Right kidney (tissue), 9 donors: ENCODE measurements at places on chromosomes 7 and 10.

DNA sequence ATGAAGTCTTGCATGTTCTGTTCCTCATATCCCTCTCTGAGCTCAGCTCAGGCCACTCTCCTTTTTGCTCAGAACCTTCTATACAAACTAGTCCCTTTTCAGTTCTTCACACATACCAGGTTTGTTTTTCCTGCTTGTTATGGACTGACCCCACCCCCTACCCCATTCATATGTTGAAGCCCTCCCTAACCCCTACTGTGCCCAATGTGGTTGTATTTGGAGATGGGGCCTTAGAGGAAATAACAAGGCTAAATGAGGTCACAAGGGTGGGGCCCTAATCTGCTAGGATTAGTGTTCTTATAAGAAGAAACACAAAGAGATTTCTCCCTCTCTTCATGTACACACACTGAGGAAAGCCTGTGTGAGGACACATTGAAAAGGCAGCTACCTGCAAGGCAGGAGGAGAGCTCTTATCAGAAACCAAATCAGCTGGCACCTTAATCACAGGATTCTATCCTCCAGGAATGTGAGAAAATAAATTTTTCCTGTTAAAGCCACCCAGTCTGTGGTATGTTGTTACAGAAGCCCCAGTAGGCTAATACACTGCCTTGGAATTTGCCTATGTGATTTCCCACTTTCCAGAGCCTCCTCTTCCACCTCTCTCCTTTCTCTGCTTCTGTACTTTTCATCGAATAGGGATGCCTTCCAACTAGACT lies 67.3 kb upstream of the DNAJB12 start:
- DNase-seq = no peak

DNA sequence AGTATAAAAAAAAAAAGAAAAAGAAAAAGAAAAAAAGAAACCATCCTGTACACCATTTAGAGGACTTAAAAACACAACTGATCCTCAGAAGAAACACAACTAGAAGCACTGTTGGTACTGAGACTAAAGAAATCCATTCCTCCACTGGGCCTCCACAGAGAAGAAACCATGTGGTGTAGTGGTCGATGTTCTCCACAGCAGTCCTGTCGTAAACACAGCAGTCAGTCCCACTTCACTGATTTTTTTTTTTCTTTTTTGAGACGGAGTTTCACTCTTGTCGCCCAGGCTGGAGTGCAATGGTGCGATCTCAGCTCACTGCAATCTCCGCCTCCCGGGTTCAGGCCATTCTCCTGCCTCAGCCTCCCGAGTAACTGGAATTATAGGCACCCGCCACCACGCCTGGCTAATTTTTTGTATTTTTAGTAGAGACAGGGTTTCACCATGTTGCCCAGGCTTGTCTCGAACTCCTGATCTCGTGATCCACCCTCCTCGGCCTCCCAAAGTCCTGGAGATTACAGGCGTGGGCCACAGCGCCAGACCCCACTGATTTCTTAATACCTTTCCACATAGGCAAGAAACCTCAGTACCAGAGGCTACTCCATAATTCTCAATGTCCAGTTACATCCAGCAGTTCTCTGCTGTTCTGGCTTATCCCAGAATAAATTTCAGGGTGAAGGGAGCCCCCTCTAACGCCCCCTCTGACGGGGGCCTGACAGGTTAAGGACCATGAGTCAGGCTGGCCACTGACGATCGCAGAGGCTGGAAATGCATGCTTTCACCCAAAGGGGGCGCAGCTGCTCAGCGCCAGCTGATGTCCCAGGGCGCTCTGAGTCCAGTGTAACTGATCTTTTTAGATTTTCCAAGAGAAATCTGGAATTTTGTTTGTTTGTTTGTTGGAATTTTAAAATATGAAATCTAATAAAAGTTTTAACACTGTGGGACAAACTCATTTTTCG lies 24.8 kb upstream of the FFAR4 start:
- DNase-seq = peak; percentile 54

DNA sequence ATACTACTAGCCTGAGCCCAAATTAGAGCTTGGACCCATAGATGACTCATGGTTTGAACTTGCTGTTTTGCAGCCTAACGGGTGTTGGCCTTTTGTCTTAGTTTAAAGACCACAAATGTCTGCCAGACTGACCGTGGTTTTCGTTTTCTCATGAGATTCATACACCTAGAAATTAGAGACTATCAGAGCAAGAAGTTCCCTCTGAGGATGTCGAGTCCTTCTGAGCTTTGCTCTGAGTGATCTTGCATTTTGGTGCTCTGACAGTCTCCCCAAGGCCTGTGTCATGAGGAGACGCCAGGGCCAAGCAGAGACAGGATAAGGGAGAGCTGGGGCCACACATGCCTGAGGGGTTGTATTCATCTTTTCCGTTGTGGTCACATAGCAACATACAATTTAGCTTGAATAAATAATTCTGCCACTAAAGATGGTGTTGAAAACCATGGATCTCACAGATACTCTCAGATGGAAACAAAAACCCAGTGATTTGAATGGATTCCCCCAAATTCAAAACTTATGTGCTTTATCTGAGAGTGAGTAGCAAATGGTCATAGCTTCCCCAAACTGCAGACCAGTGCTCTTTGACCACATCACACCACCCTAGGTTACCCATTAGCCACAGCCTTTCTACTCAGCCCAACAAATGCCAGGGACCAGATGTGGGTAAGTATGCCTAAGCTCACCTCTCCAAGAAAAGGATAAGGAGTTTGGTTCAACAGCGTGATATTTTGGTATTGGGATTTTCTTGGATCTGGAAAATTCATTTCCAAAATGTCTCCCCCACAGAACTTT lies 762.0 kb upstream of the IGFBP3 start:
- no peak for DNase-seq

DNA sequence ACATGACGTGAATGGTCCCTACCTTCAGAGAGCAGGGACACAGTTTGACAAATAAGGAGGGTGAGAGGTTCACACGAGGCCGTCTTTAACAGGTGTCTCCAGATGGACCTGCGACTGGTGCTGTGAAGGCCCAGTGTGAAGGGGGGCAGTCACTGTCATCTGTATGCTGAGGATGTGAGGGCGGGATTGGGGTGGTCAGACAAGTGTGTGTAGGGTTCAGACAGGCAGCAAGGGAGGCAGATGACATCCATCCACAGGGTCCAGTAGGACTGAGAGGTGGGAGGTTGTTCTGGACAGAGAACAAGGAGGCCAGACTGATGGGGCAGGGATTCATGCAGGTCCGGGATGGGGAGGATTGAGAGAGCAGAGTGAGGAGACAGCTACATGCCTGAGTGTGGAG lies 232.6 kb upstream of the GPR26 start:
- no peak for DNase-seq

- DNase-seq = no peak
Observed at GRCh38 chr7:109479388-109479787, 909.7 kb downstream of the DNAJB9 start.

DNA sequence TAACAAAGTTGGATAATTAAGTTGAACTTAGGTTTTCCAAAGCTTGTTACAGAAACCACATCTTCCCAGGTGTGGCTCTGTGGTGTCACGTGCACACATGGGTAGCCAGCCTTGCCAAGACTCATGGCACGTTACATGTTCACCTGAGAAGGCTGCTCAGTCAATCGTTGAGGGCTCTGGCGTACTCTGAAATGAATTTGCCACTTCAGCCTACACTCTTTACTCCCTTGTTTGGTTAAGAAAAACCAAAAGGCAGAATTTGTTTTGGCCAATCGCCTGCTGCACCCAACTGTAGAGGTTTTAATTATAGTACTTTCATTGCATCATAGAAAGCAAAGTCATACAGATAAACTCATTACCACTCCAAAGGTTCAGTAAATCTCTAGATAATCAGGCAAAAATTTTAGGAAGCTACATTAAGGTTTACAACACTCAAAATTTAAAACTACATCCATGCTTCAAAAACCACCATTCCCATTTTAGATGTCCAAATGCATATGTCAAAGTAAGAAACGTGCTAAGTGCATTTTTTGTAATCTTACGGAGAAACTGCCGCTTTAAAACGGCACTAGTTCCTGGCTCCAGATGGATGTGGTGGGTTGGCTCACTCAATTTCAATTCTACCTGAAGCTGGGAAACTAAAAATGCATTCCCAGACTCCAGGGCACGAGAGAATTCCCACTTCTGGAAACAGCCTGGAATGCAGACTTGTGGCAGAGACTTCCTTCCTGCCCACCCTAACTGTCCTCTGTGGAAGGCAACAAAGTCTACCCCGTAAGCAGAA lies 88.4 kb downstream of the DIP2C start:
- DNase-seq = no peak

- DNase-seq = no peak
Observed at GRCh38 chr10:62050893-62051433, 149.5 kb downstream of the ARID5B start.

DNA sequence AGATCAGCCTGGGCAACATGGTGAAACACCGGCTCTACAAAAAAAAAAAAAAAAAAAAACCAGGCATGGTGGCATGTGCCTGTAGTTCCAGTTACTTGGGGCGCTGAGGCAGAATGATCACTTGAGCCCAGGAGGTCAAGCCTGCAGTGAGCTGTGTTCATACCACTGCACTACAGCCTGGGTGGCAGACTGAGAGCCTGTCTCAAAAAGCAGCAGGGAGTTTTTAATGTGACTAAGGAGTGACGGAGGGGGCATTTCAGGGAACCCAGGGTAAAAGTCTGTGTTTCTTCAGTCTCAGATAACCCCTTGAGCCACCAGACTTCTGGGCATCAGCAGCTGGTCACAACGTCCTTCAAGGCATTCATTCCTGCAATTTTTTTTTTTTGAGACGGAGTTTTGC lies 2.2 kb upstream of the C10orf95 start:
- no peak for DNase-seq

DNA sequence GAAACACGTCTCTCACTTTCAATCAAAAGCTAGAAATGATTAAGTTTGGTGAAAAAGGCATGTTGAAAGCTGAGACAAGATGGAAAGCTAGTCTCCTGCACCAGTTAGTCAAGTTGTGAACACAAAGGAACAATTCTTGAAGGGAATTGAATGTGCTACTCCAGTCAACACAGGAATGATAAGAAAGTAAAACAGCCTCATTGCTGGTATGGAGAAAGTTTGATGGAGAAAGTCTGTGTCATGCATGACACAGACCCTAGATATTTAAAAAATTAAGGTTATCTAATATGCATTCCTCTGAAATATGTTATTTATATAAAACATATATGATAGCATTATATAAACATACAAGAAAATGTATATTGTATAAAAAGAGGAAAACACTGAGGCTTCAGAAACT lies 699.4 kb upstream of the FZD8 start:
- DNase-seq = no peak

GRCh38 chr7:45984386-45985295 lies 63.6 kb upstream of the IGFBP3 start:
- DNase-seq = no peak

DNA sequence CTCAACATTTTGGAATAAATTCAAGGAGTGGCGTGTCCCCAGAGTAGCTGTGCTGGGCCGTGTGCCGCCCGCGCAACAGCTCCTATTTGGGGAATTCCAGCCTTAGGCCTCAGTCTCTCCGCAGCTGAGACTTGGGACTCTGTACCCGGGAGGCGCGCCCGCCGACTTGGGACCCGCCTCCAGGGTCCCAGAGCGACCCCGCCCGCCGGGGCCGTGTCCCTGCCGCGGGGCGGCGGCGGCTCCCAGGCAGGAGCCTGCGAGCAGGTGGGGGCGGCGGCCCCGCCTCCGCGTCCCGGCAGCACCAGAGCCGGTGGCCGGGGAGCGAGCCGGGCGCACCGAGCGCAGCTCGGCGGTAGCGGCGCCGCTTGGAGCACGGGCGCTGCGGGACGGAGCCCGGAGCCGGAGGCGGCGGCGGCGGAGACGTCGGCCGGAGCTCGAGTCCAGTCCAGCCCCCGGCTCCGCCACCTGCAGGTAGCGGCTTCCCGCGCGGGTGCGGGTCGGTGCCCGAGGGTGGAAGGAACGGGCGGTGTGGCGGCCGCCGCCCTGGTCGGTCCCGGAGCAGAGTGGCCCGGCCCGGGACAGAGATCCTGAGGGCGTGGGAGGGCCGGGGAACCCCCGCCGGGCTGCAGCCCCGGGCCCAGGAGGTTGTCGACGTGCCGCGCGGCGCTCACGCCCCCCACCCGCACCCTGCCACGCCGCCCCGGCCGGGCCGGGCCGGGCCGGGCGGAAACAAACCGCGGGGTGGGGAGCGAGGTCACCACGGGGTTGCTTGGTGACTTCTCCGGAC lies at the start of gene WIPF3:
WIPF3 (plus strand) TSS at position 301 of the 787 bp plus-strand sequence. CDS start 28,217 bp downstream, outside the sequence.
- peak; percentile 72 for DNase-seq

- no peak for DNase-seq
Observed at GRCh38 chr10:69768386-69768785, 33.3 kb upstream of the COL13A1 start.

DNA sequence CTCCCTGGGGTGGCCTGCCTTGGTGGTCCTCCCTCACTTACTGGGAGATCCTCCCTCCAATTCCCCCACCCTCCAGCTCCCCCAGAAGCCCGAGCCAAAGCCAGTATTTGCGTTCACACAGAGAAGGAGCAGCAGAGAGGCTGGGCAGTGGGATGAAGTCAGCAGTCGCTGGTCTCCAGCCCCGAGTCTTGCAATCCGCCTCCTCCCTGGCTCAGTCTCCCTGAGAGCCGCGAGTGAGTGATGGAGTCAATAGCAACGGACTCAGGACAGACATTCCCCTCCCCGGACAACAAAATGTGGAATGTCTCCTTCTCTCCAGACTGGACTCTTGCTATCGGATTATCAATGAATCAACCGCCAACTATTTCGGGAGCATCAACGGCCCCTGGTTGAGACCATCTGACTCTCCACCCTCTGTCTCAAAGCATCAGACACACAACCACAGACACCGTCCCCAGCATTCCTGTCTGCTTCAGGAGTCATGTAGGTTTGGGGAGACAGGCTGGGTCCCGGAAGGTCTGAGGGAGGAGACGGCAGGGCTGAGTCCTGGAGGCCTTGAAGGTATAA lies 178.4 kb downstream of the SH3PXD2A start:
- no peak for DNase-seq
